ENCODE measurements at places on chromosomes 13 and 19. TPM values are rescaled to one million over a fixed set of nuclear protein-coding genes. Genes with fewer than 3 reads are reported as not detected.
A peak's percentile ranks its signal among the peaks of the same experiment; 100 is the strongest.

The NANOS2 gene
- total RNA-seq, result not detected

GRCh38 chr19:40807147-40808020, 8.4 kb downstream of the EGLN2 start:
- peak overlapping the region; percentile 56 for H3K27ac ChIP-seq
- no peak overlapping the region for H3K4me3 ChIP-seq
- peak; percentile 71 for DNase-seq
- no peaks in the 10 kb centered on the region for H3K36me3 ChIP-seq
- H3K4me1 ChIP-seq, result peaks cover 50% of the 10 kb centered on the region
- no peaks in the 10 kb centered on the region for H3K27me3 ChIP-seq

GRCh38 chr13:113542751-113543424, 41.7 kb upstream of the TFDP1 start:
- peak; percentile 23 for DNase-seq
- no peaks in the 10 kb centered on the region for H3K27me3 ChIP-seq
- no peak overlapping the region for H3K27ac ChIP-seq
- no peaks in the 10 kb centered on the region for H3K36me3 ChIP-seq
- no peaks in the 10 kb centered on the region for H3K4me1 ChIP-seq

GRCh38 chr19:35351411-35352176, 3.9 kb downstream of the FFAR1 start:
- H3K4me3 ChIP-seq, result no peak overlapping the region
- H3K4me1 ChIP-seq, result no peaks in the 10 kb centered on the region
- no peak for DNase-seq
- H3K36me3 ChIP-seq, result no peaks in the 10 kb centered on the region

DNA sequence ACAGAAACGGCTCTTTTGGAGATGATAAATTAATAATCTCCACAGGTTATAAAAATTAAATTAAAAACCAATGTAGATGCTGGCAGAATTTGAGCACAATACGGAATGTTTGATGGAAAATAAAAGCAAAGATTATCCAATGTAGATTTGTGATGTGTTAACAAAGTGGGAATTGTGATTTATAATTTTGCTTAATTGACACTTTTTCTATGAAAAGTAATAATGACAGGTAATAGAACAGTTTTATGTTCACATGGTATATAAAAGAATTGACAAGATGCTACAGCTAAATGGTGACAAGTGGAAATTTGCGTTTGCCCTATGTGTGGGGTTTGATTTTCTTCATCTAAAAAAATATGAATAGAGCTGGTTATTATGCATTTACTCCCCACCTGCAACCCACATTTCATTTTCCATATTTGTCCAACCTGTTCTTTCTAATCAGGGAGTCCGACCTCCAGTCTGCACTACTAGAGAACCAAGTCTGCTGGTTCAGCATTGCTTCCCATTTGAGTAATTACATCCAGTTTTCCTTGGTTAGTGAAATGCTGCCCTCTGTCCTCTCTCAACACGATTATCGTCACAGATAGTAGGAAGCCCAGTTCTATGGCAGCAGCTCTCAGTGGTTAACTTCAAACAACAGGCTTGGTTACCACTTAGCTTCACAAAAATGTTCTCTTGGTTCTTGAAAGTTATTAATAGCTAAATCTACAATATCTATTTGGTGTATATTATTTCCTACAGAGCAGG, 61.4 kb upstream of the SLITRK1 start:
- H3K4me1 ChIP-seq, result no peaks in the 10 kb centered on the region
- H3K4me3 ChIP-seq, result no peak overlapping the region
- no peak for DNase-seq
- H3K27ac ChIP-seq, result no peak overlapping the region

- H3K4me3 ChIP-seq, result no peak overlapping the region
- DNase-seq, result no peak
- peaks cover 3% of the 10 kb centered on the region for H3K4me1 ChIP-seq
- H3K27ac ChIP-seq, result no peak overlapping the region
- no peaks in the 10 kb centered on the region for H3K27me3 ChIP-seq
- H3K36me3 ChIP-seq, result peaks cover 12% of the 10 kb centered on the region
Measured at GRCh38 chr19:35642312-35642711, 767 bp downstream of the ETV2 start.

- no peaks in the 10 kb centered on the region for H3K36me3 ChIP-seq
- DNase-seq, result no peak
- no peaks in the 10 kb centered on the region for H3K4me1 ChIP-seq
- no peak overlapping the region for H3K4me3 ChIP-seq
Measured at GRCh38 chr13:107277911-107278310, 710.0 kb upstream of the ARGLU1 start.

- no peak overlapping the region for H3K27ac ChIP-seq
- H3K4me3 ChIP-seq, result no peak overlapping the region
Measured at GRCh38 chr13:48695776-48696175, 42.0 kb downstream of the CYSLTR2 start.

DNA sequence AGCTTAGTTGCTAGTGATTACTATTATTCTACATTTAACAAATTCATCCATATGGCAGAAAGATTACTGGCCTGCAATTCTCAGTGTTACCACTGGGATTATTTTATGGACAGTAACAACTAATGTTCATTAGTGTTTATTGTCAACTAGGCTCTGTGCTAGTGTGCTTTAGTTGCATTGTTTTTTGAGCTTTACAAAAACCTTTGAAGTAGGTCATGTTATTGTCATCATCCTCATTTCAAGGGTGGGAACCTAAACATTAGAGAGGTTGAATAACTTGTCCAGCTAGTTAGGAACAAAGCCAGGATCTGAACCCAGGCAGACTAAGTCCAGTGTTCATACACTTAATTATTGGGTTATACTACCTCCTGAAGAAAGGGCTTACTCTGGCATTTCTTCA, 27.8 kb upstream of the TDRD3 start:
- H3K27ac ChIP-seq, result no peak overlapping the region
- no peak for DNase-seq
- no peaks in the 10 kb centered on the region for H3K27me3 ChIP-seq
- H3K4me1 ChIP-seq, result no peaks in the 10 kb centered on the region
- no peaks in the 10 kb centered on the region for H3K36me3 ChIP-seq

Data from left lung (tissue), 14 donors.